ENCODE measurements at places on chromosomes 7 and 10.

DNA sequence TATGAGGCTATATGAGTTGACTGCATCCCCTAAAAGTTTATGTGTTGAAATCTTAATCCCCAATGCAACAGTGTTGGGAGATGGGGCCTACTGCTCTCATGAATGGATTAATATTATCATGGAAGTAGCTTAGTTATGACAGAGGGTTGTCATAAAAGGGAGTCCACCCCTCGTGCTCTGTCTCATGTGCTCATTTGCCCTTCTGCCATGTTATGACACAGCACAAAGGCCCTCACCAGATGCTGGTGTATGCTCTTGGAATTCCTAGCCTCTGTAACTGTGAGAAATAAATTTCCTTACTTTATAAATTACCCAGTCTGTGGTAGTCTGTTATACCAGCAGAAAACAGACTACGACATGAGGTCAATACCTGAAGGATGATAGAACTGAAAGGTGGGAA, 17.6 kb upstream of the PANK1 start:
- no peak for DNase-seq

DNA sequence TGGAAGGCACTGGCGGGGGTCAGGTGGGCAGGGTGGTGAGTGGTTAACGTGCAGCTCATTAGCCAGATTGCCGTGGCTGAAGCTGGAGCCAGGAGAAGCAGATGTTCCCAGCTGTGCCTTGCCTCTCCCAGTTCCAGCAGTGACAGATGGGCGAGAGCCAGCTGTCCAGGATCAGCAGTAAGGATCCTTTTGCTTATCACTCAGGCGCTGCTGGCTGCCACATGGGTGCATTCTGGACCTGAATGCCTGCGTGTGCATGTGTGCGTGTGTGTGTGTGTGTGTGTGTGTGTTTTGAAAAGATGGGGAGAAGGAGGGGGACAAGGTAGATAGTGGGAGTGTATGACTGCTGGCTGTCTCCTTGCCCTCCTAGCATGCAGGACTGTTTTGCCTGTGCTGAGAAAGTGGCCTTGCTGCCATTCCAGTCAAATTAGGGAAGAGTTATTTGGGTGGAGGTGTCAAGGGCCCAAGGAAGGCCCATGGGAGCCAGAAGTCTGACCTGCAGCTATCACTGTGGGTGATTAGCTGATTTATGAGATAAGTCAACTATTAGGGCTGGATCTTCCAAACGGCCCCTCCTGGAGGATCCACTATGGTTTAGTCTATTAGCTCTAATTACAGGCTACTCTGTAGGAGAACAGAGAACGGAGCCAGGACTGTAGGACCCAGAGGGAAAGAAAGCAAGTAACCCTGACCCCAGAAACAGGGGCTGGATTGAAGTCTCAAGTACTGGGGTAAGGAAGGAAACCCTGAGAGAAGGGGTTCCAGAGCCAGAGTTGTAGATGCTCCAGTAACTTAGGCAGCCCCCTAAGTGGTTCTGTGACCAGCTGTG, 3.3 kb downstream of the EPHA1 start:
- DNase-seq = no peak

- DNase-seq = no peak
Measured at GRCh38 chr7:103797647-103798307, 191.7 kb downstream of the RELN start.

GRCh38 chr10:44393051-44393630, 8.2 kb upstream of the CXCL12 start:
- no peak for DNase-seq

DNA sequence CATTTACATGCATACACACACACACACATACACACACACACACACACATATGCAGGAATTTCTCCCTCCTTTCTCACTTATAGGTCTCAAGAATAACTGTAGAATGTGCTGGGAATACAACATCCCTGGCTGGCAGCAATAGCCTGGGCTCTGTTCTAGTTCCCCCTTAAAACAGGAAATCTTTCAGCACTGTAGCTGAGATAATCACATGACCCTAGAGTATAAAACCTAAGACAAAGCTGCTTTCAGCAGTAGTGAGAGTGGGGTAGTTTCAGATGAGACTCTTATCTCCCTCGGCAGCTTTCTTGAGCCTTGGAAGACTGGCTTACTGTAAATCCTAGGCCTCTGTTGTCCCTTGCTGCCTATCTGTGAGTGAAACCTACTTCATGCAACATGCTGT, 137.4 kb upstream of the AKR1E2 start:
- DNase-seq = peak; percentile 78

DNA sequence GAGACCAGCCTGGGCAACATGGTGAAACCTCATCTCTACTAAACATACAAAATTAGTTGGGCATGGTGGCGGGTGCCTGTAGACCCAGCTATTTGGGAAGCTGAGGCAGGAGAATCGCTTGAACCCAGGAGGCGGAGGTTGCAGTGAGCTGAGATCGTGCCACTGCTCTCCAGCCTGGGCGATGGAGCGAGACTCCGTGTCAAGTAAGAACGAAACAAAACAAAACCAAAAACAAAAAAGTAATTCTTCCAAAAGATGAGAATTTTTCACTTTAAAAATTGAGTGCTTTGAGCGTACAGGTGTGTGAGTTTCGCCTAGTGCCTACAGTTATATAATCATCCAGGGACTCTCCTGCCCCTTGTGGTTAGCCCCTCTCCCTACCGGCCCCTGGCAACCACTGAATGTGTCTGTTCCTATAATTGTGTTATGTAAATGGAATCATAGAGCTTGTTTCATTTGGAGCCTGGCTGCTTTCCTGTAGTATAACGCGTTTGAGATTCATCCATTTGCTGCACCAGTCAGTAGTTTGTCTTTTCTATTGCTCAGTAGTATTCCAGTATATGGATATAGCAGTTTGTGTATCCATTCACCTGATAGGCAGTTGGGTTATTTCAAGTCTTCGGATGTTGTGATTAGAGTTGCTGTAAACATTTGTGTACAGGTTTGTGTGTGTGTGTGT, 80.0 kb downstream of the RBM33 start:
- DNase-seq = peak; percentile 32

DNA sequence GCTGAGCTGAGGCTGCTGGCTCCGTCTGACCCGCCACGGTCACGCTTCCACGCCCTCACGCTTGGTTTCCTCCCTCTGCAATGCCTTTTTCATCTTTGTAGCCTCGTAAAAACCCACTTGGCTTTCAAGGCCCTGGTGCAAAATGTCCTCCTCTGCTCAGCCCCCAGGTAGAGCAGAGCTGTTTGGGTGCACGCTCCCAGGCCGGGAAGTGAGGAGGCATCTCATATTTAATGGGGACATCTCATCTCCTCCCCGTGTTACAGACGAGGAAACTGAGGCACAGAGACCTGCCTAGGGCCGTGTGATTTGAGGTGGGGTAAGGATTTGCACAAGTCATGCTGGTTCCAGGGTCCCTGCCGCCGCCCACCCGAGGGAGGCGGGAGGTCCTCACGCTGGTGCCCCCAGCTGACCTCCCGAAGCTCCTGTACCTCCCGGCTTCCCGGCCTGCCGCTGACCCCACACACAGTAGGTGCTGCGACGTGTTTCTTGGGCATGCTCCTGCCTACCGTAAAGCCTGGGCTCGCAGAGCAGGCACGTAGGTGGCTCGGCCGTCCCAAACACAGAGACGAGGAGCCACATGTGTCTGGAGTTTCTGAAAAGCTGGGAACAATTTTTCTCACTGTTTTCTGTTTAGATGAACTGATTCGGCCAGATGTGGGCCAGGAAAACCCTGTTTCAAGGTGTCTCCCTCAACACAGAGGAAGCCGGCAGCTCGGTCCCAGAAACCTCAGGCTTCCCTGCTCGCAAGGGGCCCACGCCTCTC, 11.5 kb downstream of the FOXL3 start:
- DNase-seq = no peak

All from SK-MEL-5 (cell line).